ENCODE measurements at places on chromosomes 12 and 14. TPM values are rescaled to one million over a fixed set of nuclear protein-coding genes. Genes with fewer than 3 reads are reported as not detected.

Gene IFNG
- total RNA-seq, result not detected

Gene KRT2
- not detected for total RNA-seq

Gene RIMKLB
- total RNA-seq, result 15.1 TPM

Gene HNRNPC
- 671 TPM for total RNA-seq

Gene NPFF
- total RNA-seq, result not detected

Gene DHRS2
- total RNA-seq, result 0.32 TPM

Gene CELA1
- total RNA-seq, result not detected

Gene AQP6
- not detected for total RNA-seq

Gene IRAK3
- 2.6 TPM for total RNA-seq

Gene HOXC13
- 0.32 TPM for total RNA-seq

Gene SDS
- total RNA-seq, result not detected

Gene MMP17
- 8.6 TPM for total RNA-seq

Gene KRT85
- not detected for total RNA-seq

Gene LALBA
- total RNA-seq, result not detected

Gene RNASE2
- total RNA-seq, result not detected

Gene PPP1R36
- 3.5 TPM for total RNA-seq

Gene KITLG
- 13.8 TPM for total RNA-seq

Gene STAC3
- 1.3 TPM for total RNA-seq

Gene PCNX1
- 54.1 TPM for total RNA-seq

Gene GPD1
- under 0.01 TPM for total RNA-seq

Gene TMED8
- total RNA-seq, result 9.3 TPM

Gene OASL
- total RNA-seq, result under 0.01 TPM

Gene GPRC5D
- total RNA-seq, result not detected

Gene OR4E2
- total RNA-seq, result not detected

Gene AICDA
- not detected for total RNA-seq

Gene RNASE7
- total RNA-seq, result not detected

Gene SYNDIG1L
- total RNA-seq, result not detected

Gene RD3L
- not detected for total RNA-seq

Gene CD27
- total RNA-seq, result under 0.01 TPM

Gene SLC38A6
- 47.7 TPM for total RNA-seq

Gene REP15
- total RNA-seq, result 1.3 TPM

Gene MGAT4C
- not detected for total RNA-seq

Gene GDF3
- total RNA-seq, result not detected

Gene PRIMA1
- not detected for total RNA-seq

Gene PAPLN
- 4.3 TPM for total RNA-seq

Gene FOXN4
- not detected for total RNA-seq

Gene LRIG3
- 97.2 TPM for total RNA-seq

Gene GCN1
- 210 TPM for total RNA-seq

Gene ADGRD1
- under 0.01 TPM for total RNA-seq

Gene SUOX
- total RNA-seq, result 13.5 TPM

Gene KCNJ8
- total RNA-seq, result 19.4 TPM

Gene SIVA1
- 67.8 TPM for total RNA-seq

Gene ABCD2
- 0.32 TPM for total RNA-seq

Gene CLEC1A
- not detected for total RNA-seq

Gene SOAT2
- not detected for total RNA-seq

Gene LRRC43
- 1.7 TPM for total RNA-seq

Gene SLCO1A2
- 0.32 TPM for total RNA-seq

Gene CEBPE
- not detected for total RNA-seq

Gene RIPK3
- total RNA-seq, result 0.32 TPM

Gene ASB2
- 0.86 TPM for total RNA-seq

Gene B4GALNT3
- total RNA-seq, result under 0.01 TPM

Gene CLEC4C
- not detected for total RNA-seq

Gene FAM90A1
- not detected for total RNA-seq

Gene NFE2
- 0.43 TPM for total RNA-seq

Gene CIDEB
- total RNA-seq, result 1.3 TPM

Gene KRT6A
- not detected for total RNA-seq

Gene CAPS2
- 7.8 TPM for total RNA-seq

Gene TPPP2
- not detected for total RNA-seq

Gene TNFAIP2
- 122 TPM for total RNA-seq

Gene LIN7A
- total RNA-seq, result 10.4 TPM

Data from fibroblast of villous mesenchyme (primary cell).